Ascending aorta (tissue), 2 donors: ENCODE measurements at places on chromosomes 7 and 10.

DNA sequence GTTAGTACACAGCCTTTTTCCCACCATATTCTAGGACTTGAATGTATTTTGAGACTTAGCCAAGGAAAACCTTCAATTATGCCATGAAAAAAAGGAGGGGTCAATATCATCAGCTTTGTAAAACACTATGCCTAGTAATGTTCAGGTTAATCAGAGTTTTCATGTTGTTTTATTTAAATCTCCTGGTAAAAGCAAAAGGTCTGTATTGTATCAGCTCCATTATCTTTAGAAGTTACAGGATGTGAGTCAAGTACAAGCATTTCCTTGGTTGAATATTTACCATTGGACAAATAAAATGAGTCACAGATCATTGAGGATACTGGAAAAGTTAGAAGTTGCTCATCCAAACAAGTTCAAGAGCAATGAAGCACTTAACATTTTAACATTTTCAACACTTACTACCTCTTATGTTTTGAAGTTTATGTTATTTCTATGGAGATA is 89.9 kb upstream of the CAPZA2 start:
- DNase-seq: no peak

GRCh38 chr7:83072576-83073517 is 89.8 kb downstream of the PCLO start:
- no peak for DNase-seq

DNA sequence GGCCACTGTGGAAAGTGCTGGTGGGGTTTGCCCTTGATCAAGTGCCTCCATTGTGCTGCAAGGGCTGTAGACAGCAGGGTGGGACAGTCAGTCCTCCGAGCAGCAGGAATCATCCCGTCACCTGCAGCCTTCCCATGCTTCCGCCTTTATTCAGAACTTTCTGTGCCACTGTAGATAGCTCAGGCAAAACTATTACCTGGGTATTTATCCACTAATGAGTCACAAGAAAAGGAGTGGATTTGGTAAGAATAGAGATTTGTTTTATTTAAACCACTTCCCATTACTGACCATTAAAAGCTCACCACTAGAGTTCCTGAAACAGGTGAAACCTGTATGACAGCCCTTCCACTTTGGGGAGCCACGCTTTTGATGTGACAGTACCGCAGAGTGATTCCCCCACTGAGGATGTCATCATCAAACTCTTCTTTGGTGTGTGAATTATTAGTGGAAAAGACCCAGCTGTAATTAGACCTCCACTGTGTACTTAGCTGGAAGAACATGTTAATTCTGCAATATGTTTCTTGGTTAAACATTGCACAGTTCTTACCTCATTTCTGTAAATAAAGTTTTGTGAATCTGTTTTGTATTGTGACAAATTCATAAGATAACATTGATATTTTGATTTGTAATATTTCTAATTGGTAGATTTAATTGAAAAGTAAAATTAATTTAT is 208.8 kb downstream of the MLLT10 start:
- no peak for DNase-seq

- no peak for DNase-seq
These were observed 66.5 kb upstream of the TNS3 start for GRCh38 chr7:47648275-47648925.

DNA sequence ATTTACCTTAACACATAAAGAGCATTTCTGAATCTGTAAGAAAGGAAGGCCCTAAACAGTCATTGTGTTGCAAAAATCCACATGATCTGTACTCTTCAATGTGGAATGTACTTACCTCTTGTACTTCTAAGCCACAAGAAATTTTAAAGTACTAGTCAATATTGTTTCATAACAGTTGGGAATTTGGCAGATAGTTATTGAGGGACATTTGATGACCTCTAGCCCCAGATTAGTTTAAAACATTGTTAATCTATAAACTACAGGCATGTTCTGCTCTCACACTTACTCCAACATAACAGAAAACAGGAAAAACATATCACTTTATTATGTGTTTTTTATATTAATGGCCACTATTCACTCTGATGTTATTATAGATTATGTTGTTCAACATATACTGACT is 985.7 kb upstream of the LRRTM3 start:
- no peak for DNase-seq

GRCh38 chr7:155283565-155284194 is 14.0 kb upstream of the INSIG1 start:
- DNase-seq: no peak

DNA sequence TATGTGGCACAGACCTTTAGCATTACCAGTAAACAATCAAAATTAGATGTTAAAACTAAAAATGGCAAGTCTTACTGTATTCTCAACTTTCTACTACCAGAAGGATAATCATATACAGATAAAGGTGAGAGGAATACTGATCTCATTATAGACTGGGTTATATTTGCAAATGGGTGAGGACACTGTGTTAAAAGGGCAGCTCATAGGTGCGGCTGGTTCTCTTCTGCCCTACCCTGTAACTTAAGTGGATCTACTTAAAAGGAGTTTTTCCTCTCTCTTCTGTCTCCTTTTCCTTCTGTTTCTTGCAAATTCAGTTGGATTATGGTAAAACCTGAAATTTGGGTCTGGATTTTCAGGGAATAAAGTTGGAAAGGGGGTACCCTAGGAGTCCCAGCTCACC is 33.0 kb downstream of the WASL start:
- no peak for DNase-seq

GRCh38 chr7:129390314-129390713 is 43.9 kb upstream of the STRIP2 start:
- DNase-seq: no peak

DNA sequence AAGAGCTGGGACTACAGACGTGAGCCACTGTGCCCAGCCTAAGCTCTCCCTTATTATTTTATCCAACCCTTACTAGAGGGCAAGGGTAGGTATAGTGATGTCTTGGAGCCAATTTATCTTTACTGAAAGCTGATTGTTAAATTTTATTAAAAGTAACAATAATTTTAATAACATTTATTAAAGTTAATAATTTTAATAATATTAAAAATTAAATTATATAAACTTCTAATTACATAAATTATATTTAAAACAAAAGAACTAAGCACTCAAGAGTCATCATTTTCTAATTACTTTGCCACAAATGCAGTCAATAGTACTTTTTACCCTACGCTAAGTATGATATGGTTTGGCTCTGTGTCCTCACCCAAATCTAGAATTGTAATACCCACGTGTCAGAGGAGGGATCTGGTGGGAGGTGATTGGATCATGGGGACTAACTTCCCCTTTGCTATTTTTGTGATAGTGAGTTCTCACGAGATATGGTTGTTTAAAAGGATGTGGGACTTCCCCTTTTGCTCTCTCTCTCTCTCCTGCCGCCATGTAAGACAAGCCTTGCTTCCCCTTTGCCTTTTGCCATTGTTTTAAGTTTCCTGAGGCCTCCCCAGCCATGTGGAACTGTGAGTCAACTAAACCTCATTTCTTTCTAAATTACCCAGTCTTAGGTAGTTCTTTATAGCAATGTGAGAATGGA is 58.4 kb upstream of the ETV1 start:
- no peak for DNase-seq

DNA sequence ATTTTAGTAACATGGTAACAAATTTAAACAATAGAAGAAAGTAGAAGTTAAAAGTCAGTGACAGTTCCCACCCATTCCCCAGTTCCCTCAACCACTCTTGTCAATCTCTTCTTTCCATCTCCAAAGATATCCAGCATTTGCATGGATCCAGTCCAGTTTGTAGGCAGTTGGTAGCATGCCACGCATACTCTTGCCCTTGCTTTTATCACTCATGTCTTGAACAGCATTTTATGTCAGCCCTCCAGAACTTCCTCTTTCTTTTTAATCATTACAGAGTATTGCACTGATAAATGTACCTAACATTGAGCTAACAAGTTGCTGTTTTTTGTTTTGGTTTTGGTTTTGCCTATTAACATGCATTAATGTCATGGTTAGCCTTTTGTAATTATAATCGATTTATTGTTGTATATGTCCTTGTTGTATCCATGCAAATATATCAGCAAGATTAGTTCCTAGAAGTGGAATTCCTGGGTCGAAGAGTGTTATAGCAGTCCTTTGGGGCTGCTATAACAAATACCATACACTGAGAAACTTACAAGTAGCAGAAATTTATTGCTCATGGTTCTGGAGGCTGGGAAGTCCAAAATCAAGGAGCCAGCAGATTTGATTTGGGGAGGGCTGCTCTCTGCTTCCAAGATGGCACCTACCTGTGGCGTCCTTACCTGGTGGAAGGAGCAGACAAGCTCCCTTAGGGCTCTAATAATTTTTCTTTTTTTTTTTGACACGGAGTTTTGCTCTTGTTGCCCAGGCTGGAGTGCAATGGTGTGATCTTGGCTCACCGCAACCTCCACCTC is 25.7 kb downstream of the CHST3 start:
- DNase-seq: no peak

- DNase-seq: no peak
These were observed 1.4 kb downstream of the MINDY3 start for GRCh38 chr10:15858861-15859281.

- DNase-seq: no peak
These were observed 38.5 kb downstream of the C1GALT1 start for GRCh38 chr7:7220821-7221220.

GRCh38 chr7:1993776-1994740 is 238.7 kb downstream of the MAD1L1 start:
- DNase-seq: no peak

GRCh38 chr7:142012825-142013511 is 17.3 kb downstream of the MGAM start:
- no peak for DNase-seq

- no peak for DNase-seq
These were observed 3.5 kb downstream of the FASTK start for GRCh38 chr7:151076863-151077704.

DNA sequence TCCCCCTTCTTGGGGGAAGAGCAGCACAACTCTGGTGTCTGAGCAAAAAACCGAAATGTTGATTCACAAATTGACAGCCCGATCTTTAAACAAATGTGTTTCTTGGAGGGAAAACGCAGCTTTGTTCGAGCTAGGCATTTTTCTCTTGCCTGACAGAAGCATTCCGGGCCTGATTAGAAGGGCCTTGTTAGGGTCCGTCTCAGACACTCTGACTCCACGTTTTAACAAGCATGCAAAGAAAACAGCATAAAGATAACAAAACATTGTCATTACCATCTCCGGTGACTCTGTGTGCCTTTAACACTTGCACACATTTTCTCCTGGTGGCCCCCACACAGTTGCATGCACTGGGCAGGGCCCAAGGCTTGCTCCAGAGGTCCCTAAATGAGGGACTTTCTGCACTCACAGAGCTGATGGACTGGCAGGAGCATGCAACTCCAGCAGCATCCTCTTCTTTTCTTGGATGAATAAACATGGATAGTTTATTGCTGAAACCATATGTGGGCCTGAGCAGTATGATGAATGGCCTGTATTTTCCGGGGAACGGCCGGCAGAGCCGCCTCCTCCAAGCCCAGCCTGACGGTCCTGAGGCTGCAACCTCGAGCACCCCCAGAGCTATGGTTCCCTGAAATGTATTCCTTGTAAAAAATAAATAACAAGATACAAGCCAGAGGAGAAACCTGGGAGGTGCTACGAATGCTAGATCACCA is 50.9 kb downstream of the EBF3 start:
- no peak for DNase-seq

GRCh38 chr10:111316722-111317212 is 239.9 kb downstream of the ADRA2A start:
- DNase-seq: no peak

DNA sequence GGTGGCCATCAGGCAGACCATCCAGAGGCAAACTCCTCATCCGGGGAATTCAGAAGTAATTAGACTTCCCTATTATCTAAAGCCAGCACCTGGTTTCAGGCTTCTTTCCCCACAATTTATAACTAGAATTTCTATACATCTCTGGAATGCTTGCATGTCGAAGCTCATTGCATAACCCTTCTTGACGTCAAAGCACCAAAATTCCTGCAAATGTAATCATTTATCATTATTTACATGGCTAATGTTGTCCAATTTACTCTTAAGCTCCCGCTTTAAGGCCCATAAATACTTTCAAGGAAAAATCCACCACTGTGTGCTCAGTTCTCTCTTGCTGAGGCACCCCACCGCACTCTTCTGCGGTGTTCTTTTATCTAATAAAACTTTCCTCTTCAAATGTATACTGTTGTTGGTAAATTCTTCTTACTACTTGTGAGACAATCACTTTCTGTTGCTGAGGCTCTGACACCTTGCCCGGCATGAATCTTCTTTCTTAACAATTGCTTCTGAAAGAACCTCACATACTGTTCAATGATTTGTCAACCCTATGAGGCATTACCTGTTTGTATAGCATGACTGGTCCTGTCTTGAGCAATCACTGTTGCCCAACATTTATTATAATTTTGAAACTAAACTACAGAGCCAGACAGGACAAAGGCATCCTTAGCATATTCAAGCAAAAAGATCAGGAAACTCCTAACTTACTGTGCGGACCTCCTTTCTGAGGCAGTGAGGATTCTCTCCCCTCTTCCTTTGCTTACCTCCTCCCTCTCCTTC is 17.4 kb upstream of the GPR141 start:
- DNase-seq: no peak

GRCh38 chr7:132251327-132251659 is 325.0 kb downstream of the PLXNA4 start:
- DNase-seq: peak; percentile 38

GRCh38 chr10:51029172-51029641 is 45.1 kb upstream of the PRKG1 start:
- no peak for DNase-seq

- no peak for DNase-seq
These were observed 110.1 kb downstream of the CD36 start for GRCh38 chr7:80748363-80749042.

DNA sequence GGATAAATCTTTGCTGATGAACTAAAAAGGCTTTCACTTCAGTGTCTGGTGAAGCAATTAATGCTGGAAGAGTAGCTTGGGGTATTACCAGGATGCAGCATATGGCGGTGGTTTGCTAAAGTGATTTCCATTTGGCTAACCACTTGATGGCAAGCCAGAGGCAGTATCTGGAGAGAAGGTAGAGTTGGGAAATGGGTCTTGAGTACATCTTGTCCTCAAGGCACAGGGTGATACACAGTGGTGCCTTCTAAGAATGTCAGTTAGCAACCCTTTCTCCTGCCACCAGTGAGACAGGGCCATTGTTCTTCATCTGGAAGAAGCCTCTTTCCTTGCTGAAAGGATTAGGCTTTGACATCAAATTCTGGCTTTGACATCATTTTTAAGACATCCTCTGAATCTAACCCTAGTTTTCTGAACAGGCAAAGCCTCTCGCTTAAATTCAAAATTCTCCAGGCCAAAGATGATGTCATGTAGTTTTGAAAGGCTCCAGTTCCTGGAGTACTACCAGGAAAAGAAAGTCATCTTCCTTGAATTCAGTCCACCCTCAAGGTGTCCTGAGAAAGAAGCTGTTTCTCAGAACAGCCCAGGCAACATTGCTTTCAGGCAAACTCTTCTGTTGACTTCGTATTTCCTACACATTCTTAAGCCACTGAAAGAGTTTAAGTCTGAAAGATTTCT is 162.4 kb downstream of the ARID5B start:
- peak; percentile 77 for DNase-seq

GRCh38 chr7:140433396-140433795 is 29.5 kb downstream of the RAB19 start:
- no peak for DNase-seq

- no peak for DNase-seq
These were observed 2.5 kb downstream of the PALD1 start for GRCh38 chr10:70481105-70481504.

GRCh38 chr10:97549587-97550322 is 22.8 kb upstream of the ANKRD2 start:
- DNase-seq: no peak
